ENCODE measurements at places on chromosomes 3 and 15.

DNA sequence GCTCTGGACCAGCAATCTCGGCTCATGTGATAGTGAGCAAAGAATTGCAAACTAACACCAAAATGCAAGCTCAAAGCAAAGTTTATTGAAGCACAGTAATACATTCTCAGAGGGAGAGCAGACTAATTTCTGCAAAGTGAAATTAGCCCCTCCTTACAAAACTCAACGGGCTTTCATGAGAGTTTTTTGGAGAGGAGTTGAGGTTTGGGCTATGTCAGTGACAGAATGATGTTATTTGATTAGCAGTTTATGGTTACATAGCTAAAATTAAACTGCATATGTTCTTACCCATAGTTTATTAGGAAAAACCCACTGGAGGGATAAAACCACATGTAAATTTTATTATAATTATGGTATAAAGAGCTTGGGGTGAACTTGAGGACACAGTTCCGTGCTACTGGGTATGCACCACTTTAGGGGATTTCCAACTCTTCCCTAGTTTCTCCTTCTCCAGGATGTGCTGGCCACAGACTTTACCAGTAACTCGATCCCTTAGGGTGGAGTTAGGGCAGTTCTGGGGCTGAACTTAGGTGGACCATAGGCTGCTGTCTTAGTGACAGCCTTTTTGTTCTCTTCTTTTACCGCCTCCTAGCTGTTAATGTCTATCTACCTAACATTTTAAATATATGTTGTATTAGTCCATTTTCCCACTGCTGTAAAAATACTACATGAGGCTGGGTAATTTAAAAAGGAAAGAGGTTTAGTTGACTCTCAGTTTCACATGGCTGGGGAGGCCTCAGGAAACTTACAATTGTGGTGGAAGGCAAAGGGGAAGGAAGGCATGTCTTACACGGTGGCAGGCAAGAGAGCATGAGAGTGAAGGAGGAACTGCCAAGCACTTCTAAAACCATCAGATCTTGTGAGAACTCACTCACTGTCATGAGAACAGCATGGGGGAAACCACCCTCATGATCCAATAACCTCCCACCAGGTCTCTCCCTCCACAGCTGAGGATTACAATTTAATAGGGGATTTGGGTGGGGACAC lies 8.9 kb upstream of the AADACL2 start:
- no peak for DNase-seq

GRCh38 chr15:82677720-82678323 lies 30.7 kb upstream of the CPEB1 start:
- DNase-seq: no peak

GRCh38 chr3:62870321-62870720 lies 4.9 kb downstream of the CADPS start:
- DNase-seq: no peak

DNA sequence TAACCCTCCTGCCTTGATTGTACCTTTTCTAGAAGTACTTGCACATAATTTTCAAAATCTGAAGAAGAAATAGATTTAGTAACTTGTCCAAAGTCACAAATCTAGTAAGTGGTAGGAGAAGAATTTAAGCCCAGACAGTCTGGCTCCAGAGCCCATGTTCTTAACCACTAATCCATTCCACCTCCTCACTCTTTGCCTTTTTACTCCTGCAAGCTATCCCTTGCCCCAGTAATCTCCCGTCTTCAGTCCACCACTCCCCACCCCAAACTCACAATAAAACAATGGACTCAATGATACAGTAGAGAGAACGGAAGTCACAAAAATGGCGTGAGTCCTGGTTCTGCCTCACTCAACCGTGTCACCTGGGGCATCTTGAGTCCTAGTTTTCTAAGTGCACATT lies 48.7 kb downstream of the SETMAR start:
- no peak for DNase-seq

GRCh38 chr3:171459137-171459941 lies 866 bp downstream of the TNIK start:
- no peak for DNase-seq

Measured in fibroblast of gingiva (primary cell).